ENCODE measurements at places on chromosomes 4 and X.

DNA sequence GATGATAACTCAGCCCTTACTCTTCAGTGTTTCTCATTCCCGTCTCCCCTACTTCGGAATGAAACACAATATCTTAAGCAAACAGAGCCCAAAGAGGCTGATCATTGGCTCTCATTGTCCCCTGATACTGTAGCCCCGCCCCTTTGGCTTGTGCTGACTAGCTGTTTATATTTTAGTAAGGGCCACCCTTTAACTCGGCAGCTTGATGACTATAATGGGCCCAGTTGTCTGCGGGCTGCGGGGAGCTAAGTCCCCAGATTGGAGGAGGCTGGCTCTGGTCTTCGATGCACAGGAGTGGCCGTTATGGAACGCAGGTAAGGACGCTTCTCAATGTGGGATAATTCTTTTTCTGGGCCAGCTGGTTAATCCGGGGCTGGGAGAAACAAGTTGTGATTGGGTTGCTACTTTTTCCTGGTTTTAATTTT is at the start of gene TRIM2:
TRIM2 (plus strand) TSS at position 197 of the 425 bp plus-strand sequence; CDS start at position 285, 88 bp downstream.
- DNase-seq = peak; percentile 89

DNA sequence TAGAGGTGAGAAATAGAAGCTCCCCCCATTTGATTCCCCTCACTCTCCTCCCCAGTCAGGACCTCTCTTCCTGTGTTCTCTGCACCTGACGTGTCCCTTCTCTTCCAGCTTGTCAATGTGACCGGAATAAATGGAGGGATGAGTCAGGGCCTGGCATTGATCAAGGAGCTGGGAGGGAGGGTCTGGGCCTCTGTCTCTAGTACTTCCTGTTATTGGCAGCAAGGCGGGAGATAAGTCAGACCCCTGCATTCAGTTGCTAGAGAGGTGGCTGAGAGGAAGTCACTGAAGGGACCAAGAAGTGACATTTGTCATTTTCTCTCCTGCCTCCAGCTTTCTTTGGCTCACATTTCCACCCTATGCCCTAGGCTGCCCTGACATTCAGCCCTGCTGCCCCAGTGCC is 35.1 kb upstream of the ZNF41 start:
- DNase-seq = no peak

DNA sequence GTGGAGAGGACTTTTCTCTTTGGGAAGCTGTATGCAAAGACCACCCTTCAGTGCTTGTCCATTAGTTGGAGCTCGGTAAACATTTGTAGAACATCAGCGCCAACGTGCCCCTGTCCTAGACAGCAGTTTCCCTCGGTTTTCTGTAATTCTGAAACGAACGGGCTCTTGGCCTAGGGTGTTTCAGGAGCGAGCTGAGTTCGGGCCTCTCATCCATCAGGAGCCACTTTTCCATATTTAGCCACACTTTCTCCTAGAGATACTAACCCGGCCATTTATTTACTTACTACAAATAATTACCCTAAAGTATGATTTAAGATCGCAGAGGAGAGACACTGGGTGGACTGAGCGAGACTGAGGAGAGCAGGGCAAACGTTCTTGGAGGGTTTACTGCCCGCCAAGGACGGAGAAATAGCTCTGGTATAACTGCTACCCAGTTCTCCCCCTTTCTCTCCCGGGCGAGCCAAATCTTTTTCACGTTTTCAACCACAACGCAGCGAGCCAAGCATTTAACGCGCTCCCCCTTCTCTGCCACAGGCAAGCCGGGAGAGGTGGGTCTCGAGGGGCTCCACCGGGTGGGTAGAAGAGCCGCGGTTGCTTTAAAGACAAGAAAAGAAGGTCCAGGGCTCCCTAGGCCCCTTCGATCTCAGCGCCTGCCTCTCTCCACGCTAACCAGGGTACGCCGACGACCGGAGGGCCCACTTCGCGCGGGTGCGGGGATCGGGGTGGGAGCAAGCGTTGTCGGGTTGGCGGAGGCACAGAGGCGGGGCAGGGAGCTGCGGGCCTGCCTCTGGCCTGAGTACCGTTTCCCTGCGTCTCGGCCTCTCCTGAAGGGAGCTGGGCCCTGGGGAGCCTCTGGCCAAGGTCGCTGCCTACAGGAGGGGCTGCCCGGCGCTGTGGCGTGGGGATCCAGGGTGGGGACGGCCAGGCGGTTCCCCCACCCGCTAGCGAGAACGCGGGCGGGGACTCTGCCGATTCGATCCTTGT is 10.8 kb upstream of the PITX2 start:
- DNase-seq = no peak

GRCh38 chr4:16909281-16909680 is 10.8 kb upstream of the LDB2 start:
- DNase-seq = no peak

- DNase-seq = no peak
Measured at GRCh38 chrX:24574743-24575142, 72.4 kb downstream of the PCYT1B start.

DNA sequence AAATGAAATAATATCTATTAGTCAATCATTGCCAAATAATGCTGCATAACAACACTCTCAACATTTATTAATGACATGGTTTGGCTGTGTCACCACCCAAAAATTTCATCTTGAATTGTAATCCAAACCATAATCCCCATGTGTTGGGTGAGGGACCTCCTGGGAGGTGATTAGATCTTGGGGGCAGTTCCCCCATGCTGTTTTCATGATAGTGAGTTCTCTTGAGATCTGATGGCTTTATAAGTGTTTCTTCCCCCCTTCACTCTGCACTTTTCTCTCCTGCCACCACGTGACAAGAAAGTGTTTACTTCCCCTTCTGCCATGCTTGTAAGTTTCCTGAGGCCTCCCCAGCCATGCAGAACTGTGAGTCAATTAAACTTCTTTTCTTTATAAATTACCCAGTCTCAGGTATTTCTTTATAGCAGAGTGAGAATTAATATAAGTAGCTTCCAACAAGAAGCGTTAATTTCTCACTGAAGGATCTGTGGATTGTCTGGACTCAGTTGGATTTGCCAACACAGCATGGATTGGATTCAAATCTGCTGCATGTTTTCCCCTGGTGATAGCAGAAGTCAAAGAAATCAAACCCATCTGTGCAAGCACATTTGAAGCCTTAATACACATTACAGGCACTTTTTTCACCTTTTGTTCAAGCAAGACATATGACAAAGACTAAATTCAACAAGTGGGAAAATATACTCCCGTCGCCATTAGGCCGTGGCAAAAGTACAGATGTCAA is 216.6 kb downstream of the PDGFC start:
- no peak for DNase-seq

DNA sequence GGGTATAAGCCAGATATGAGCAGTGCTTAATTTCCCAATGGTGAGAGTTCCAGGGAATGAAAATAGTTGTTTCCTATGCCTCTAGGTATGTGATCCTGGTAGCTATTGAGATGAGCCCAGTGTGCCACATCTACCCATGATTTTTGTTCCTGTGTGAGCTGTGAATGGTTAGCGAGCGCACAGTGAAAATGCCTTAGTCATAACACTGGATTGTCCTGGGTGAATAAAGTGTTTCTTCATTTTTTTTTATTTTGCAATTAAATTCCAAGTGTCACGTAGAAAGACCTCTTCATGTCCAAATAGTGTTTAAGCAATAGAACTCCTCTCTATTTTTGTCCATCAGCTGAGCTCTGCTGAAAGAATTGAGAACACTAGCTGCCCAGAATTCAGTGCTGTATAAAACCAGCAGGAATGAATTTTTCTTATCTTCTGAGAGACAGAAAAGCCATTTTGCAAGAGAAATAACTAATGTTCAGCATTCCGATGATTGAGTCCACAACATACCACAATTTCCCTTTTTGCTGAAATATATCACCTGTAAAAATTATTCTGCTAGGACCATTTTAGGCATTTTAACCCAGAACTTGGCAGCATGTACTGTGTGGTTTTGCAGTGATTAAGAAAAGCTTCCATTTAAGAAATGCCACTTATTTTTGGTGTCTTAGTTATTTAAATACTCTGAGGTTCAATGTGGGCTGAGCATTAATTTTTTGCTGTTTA is 5.6 kb downstream of the MAOA start:
- DNase-seq = no peak

DNA sequence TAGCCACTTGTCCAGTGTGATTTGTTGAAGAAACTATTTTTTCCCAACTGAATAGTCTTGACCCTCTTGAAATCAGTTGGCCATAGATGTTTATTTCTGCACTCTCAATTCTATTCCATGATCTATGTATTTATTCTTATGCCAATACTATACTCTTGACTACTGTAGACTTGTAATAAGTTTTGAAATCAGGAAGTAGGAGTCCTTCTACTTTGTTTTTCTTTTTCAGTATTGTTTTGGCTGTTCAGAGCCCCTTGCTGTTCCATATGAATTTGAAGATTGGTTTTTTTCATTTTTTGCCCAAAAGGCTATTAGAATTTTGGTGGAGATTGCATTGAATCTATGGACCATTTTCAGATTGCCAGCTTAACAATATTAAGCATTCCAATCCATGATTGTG is 10.2 kb downstream of the SAP30 start:
- DNase-seq = no peak

DNA sequence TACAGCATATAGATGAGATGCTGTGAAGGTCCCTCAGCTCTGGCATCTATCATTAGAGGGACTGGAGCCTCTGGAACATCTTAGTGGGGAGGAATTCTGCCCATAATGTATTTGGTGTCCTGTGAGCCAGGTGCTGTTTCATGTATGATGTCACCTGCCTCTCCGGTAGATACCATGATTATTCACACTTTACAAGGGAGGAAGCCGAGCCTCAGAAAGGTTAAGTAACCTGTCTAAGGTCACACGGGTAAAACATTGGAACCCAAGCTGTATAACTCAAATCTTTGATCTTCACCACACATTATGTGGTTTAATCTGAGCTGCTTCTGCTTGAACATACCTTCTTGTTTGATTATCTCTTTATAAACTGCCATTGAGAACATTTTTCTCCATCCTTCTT is 442.8 kb downstream of the BCOR start:
- no peak for DNase-seq

- no peak for DNase-seq
Measured at GRCh38 chr4:151859641-151860040, 98.8 kb upstream of the GATB start.

DNA sequence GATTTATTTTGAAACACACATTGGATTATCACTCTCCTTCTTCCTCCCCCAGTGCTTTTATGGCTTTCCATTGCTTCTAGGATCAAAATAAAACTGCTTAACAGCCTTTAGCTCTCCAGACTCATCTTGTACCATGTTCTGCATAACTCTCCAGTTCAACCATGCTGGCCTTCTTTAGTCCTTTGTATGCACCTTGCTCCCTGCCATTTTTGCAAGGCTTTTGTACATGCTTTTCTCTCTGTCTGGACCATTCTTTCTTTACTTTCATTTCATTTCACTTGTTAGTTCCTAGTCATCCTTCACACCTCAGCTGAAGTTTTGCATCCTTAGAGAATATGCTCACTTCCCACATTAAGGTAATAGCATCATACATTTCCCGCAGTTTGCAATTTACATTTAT is 6.9 kb downstream of the ARFIP1 start:
- no peak for DNase-seq

DNA sequence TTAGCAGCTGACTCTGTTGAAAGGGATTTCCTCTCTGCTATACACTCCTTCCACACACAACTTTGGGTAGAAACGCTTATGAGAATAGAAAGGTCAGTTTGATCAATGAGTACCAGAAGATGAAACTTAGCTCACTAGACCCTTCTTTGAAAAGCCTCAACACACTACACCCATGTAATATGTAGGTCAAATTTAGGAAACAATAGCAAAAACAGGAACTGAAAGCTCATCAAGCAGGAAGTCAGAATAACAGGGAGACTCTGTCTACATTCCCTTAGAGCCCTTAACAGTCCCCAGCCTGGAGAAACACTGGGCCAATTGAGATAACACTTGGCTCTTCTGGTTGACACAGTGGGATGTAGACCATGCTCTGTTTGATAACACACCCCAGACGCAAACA is 30.7 kb downstream of the SRPX2 start:
- DNase-seq = no peak

- DNase-seq = no peak
Measured at GRCh38 chr4:119722670-119723069, 94.1 kb upstream of the PDE5A start.

GRCh38 chr4:80099671-80100070 is 26.6 kb upstream of the ANTXR2 start:
- no peak for DNase-seq

GRCh38 chr4:158936238-158936637 is 166.6 kb upstream of the RAPGEF2 start:
- no peak for DNase-seq

DNA sequence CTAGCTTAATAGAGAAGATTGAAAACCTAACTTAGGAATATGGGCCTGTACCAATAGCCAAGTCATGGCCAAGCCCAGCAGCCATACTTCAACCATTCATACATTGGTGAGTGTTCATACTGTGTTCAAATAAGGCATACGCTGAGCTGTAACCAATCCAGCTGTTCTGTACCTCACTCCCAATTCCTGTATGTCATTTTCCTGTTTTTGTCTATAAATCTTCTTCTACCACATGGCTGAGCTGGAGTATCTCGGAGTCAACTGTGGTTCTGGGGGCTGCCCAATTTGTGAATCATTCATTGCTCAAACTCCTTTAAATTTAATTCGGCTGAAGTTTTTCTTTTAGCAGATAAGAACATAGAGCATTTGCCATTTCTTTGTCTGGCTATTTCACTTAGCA is 195.3 kb upstream of the ANKRD50 start:
- DNase-seq = no peak

GRCh38 chr4:72899214-72899613 is 170.3 kb downstream of the COX18 start:
- no peak for DNase-seq

DNA sequence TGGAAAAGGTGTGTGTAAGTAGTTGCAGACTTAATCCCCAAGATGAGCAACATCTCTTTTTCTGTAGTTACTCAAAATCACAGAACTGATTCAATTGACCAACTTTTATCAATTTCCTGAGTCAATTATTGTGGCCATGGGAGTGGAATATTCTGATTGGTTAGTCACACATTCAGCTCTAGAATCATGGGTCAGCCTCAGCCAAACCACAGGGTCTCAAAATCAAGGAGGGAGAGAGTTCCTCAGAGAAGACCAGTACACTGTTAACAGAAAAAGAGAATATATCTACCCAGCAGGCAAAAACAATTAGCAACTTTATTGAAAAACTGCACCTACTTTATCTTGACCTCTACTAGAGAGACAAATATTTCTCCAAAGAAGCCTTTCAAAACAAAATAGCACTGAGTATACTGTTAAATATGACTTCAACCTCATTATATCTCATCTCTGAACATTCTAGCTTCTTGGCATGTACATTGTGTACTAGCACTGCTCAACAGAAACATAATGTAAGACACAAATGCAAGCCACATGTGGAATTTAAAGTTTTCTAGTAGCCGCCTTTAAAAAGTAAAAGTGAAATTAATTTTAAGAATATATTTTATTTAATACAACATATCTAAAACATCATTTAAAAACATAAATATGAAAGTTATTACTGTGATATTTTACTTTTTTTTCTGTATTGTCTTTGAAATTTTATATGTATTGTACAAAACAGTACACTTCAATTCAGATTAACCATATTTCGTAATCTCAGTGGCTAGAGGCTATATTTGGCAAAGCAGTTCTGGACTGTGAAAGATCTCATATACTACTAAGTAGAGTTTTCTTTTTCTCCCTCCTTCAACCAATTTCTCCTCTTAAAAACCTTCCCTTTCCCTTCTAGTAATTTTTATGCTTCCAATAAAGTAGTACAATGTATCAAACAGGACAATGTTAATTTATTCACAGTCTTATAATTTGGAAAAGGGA is 11.8 kb upstream of the LCORL start:
- no peak for DNase-seq

GRCh38 chr4:75698162-75698962 is 25.2 kb upstream of the G3BP2 start:
- no peak for DNase-seq

All from midbrain (tissue), 1 donor.